ENCODE measurements at places on chromosomes 16 and 17.
A peak's percentile ranks its signal among the peaks of the same experiment; 100 is the strongest.

- DNase-seq = no peak
These were observed 59.1 kb downstream of the PIPOX start for GRCh38 chr17:29102046-29102445.

GRCh38 chr16:11133344-11133943 is 122.6 kb downstream of the SOCS1 start:
- DNase-seq = peak; percentile 96

- no peak for DNase-seq
These were observed 89.8 kb downstream of the HS3ST2 start for GRCh38 chr16:22903716-22904115.

- no peak for DNase-seq
These were observed 168.0 kb downstream of the AHSP start for GRCh38 chr16:31695667-31696066.

DNA sequence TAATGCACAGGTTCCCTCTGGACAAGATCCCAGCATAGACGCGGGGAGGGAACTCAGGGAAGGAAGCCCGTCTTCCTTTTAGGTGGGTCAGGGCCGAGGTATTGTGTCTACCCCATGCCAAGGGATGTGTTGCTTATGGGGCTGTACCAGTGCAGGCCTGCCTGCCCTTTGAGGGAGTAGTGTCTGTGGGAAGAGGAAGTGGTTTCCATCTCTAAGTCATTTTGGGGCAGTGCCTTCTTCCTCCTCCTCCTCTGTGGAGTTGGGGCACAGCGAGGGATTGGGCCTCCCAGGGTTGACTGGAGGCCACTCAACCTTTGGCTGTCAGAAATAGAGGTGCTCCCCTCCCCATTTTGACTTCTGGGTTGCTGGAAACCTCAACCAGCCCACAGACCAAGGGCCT is 26.5 kb downstream of the GJD3 start:
- no peak for DNase-seq

DNA sequence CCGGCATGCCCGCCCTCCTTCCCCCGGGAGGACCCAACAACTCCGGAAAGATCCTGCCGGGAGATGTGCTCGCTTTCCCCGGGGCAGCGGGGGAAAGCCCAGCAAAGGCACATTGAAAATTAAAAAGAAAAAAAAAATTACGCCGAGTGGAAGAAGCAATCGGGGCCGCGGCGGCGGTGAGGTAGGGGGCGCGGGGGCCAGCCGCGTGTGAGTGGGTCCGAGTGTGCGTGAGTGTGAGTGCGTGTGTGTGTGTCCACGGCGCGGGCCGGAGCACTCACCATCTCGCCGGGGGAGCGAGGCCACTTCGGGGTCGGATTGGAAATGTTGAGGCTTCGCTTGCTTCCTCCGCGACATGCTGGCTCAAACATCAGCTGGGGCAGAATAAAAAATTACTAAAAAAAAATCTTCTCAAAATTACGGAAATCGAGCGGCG is at the start of gene SALL1:
TSS of gene SALL1 (minus strand) at position 383 of the 433 bp plus-strand sequence. CDS start at position 354, 29 bp downstream.
- DNase-seq = peak; percentile 47

GRCh38 chr17:3546521-3546920 is 11.1 kb downstream of the TRPV3 start:
- no peak for DNase-seq

GRCh38 chr17:49132699-49133364 is at the start of gene B4GALNT2:
Gene B4GALNT2 (plus strand): TSS chr17:49132769. CDS start chr17:49132793, 24 bp downstream.
- peak; percentile 21 for DNase-seq

DNA sequence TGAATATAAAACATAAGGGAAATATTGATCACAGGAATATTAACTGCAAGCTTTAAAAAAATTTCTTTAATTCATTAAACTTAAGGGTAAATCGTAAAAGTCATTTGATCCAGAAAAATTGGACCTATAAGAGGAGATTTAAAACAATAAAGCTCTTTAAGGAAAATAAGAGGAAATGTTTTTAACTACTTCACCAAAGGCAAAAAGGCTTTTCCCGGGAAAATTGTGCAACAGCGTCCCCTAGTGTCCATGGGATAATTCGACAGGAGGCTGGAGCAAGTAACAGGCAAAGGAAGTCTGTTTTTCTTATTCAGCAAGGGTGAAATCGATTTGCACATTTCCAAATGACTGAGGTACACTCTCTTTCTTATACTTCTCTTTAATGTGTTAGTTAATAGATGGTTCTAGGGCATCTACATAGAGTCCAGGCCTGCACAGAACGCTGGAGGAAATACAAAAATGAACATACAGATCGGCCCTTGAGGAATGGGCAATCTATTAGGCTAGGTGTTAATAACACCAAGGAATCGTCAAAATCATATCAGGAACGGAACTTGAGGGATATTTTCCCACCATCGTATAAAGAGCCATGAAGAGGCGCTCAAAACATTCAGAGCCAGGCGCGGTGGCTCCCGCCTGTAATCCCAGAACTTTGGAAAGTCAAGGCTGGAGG is 61.4 kb downstream of the ZNF18 start:
- DNase-seq = peak; percentile 63

- DNase-seq = no peak
These were observed 52.7 kb downstream of the ASIC2 start for GRCh38 chr17:33240362-33240761.

- no peak for DNase-seq
These were observed 50.6 kb downstream of the MED13 start for GRCh38 chr17:62014526-62014925.

GRCh38 chr16:84606081-84606875 is 11.6 kb downstream of the COTL1 start:
- no peak for DNase-seq

GRCh38 chr16:71276589-71277334 is 12.4 kb downstream of the CMTR2 start:
- DNase-seq = no peak

- DNase-seq = no peak
These were observed 181.6 kb upstream of the C17orf78 start for GRCh38 chr17:37194208-37194607.

DNA sequence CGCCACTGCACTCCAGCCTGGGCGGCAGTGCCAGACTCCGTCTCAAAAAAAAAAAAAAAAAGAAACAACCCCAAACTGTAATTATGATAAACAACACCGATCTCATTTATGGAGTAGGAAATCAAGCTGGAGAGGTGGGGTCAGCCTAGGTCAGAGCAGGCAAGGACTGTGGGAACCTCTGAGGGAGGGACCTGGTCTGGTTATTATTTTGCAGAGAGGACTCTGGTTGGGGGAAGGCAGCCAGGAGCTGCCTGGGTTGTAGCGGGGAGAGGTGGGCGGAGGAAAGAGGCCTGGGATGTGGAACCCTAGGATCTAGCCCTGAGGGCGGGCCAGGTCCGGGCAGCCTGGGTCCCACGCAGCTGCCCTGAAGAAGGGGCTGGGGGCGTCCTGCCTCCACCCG is 10.9 kb upstream of the HS3ST6 start:
- peak; percentile 72 for DNase-seq

DNA sequence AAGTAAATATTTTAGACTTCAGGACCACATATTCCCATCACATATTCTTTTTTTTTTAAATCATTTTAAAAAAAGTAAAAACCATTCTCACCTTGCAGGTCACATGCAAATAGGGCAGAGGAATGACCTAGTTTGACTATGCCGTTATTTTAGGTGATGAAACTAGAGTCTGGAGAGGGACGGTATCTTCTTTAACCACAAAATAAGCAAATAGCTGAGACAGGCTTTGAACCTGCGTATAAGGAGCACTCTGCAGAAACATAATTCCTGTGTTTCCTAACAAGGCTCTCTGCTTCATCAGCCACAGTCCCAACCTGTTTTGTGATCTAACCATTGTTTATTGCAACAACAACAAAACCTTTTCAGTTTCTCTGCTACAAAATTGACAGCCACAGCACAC is 121.5 kb downstream of the PCTP start:
- DNase-seq = no peak

GRCh38 chr16:87274794-87275193 is 42.4 kb downstream of the C16orf95 start:
- DNase-seq = no peak

GRCh38 chr17:3723188-3723555 is 531 bp upstream of the HASPIN start:
- DNase-seq = no peak

DNA sequence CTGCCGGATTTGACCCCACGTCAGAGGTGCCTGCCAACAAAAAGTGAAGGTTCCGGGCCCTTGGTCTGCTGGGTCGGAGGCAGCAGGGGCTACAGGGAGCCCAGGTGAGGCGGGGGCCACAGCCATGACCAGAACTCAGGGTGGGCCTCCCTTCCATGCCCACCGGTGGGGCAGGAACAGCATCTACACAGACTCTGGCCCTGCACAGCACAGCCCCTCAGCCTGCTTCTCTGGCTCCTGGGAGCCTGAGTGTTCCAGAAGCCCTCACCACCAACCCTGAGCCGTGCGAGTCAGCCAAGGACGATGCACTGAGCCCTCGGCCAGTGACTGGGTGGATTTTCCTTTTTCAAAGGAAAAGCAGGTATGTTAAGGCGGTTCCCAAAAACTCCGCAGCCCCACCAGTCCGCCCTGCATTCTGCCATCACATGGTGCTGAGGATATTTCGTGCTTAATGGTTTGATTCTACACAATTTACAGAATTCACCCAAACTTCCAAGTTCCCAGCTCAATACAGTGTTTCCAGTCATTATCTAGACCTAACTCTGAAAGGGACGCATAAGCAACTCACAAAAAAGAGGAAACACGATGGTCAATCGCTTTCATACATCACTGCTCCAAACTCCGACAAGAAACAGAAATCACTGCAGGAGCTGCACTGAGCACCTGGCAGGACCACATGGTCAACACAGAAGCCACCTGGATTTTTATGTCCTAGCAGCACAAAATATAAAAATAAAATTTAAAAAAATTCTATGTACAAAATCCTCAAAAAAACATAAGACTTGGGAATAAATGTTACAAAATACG is 19.4 kb upstream of the C16orf95 start:
- DNase-seq = no peak

GRCh38 chr17:8598913-8599312 is 31.6 kb downstream of the MYH10 start:
- no peak for DNase-seq

DNA sequence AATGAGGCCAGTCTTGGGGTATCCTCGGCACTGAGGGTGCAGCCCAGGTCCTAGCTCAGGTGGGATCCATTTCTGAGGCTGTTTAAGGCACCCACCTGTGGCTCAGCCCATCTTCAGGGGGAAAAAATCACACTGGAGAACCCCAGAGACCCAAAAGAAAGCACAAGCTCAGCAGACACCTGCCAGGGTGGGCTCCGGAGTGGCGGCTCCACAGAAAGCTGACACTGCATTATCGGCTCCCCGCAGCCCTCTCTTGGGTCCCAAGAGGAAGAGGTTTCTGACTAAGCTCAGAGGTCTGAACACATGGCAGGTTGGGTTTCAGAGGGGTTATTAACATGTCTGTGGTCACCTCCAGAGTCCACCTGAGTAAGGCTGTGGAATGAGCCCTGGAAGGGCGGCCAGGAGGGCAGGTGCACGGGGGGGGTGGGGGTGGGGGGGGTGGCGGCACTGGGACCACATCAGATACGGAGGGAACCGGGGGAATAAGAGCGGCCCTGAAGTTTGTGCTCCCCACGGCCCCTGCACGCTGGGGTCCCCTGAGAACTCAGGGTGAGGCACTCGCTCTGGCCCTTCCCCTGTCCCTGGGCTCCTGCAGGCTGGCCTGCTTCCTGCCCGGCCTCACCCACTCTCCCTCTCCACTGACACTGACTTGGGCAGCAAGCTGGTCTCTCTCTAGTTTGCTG is 79.5 kb downstream of the TIMM22 start:
- DNase-seq = no peak

- DNase-seq = no peak
These were observed 1470.1 kb upstream of the GOT2 start for GRCh38 chr16:60204181-60204580.

DNA sequence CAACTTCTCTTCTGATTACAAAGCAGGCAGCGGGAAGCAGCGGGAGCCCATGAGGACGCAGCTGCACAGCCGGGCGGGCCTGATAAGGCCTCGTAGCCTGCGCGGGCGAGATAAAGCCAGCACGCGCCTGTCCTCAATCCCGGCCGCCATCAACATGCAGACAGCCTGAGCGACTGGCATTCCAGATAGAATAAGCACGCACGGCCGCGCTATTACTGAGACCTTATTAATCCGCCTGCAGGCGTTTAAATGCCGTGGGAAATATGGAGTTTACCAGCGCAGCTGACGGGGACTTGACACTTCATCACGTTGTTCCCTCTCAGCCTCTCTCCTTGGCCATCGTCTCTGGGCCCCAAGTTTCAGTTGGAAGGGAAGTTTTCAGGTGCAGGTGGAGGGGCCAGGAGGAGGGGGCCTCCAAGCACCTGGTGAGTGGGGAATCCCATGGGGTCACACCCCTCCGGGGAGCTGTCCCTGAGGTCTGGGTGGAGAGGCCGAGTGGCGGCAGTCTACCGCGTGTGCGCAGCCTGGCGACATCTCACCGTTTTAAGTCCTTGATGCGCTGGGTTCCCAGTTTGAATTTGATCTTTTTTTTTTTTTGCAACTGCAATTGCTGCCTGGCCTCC is 27.3 kb upstream of the CBFA2T3 start:
- no peak for DNase-seq

DNA sequence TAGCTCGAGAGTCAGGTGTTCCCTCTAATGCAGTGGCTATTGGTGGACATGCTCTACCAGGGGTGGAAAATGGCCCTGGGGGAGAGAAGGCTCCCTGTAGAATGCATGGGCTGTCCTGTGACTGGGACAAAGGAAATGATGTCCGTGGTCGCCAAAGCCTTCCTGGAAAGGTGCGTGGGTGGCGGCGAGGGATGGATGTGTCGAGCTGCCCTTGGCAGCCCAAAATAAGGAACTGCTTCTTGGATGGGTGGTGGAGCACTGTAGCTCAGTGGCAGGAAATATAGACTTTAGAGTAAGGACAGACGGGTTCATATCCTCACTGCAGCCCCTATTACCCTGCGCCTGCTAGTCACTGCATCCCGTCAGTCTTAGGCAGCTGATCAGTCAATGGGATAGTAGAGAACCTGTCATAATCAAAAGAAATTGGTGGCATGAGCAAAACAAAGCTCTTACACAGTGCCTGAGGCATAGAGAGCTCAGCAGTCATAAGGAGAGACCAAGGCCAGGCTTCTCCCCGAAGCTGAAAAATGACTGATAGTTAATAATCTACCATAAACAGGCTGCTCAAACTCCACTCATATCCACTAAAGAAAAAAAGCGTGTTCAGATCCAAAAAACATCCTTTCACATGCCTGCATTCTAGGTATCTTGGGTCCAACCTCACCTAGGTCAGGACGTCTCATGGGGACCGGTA is 123.5 kb upstream of the PLCG2 start:
- no peak for DNase-seq

DNA sequence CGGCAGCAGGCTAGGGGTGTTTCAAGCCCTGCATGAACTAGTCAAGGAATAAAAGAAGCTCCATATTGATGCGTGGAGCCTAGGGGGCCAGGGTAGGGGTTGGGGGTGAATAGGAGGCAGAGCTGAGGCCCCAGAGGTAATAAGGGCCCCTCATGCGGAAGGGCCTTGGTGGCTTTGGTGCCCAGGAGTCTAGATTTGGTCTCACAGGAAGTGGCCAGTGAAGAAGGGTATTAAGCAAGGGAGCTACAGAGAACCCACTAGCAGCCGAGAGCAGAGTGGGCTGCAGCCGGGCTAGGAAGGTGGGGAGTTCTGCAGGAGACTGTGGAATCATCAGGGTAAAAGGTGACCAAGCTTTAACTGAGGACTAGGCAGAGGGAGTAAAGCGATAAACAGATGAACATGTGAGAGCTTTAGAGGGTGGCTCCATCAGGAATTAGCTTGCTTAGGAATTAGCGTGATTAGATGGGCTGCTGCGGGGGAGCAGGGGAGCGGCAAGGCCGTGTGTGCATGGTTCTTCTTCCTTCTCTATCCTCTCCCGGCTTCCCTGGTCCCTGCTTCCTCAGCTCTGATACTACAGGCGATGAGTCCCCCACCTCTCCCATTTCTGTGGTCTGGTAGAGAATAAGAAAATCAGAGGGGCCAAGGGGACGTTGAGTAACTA is 9.8 kb downstream of the GNGT2 start:
- DNase-seq = no peak
